ENCODE measurements at places on chromosomes 5 and 9.

DNA sequence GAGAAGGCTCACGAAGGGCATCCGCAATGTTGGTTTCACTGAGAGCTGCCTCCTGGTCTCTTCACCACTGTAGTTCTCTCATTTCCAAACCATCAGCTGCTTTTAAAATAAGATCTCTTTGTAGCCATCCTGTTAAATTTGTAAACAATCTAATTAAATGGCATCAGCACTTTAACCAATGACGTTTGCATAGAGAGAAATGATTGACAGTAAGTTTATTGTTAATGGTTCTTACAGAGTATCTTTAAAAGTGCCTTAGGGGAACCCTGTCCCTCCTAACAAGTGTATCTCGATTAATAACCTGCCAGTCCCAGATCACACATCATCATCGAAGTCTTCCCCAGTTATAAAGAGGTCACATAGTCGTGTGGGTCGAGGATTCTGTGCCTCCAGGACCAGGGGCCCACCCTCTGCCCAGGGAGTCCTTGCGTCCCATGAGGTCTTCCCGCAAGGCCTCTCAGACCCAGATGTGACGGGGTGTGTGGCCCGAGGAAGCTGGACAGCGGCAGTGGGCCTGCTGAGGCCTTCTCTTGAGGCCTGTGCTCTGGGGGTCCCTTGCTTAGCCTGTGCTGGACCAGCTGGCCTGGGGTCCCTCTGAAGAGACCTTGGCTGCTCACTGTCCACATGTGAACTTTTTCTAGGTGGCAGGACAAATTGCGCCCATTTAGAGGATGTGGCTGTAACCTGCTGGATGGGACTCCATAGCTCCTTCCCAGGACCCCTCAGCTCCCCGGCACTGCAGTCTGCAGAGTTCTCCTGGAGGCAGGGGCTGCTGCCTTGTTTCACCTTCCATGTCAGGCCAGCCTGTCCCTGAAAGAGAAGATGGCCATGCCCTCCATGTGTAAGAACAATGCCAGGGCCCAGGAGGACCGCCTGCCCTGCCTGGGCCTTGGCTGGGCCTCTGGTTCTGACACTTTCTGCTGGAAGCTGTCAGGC is 16.6 kb downstream of the SQSTM1 start:
- DNase-seq, result no peak

- DNase-seq, result no peak
Measured at GRCh38 chr5:133913413-133914155, 54.8 kb downstream of the C5orf15 start.

- no peak for DNase-seq
Measured at GRCh38 chr5:7473668-7474215, 77.8 kb downstream of the ADCY2 start.

GRCh38 chr5:179805070-179805528 is 1.6 kb downstream of the MGAT4B start:
- DNase-seq, result no peak

- no peak for DNase-seq
Measured at GRCh38 chr9:109468927-109469326, 29.2 kb downstream of the PTPN3 start.

GRCh38 chr5:16539169-16539666 is 73.6 kb upstream of the ZNF622 start:
- DNase-seq, result peak; percentile 92

DNA sequence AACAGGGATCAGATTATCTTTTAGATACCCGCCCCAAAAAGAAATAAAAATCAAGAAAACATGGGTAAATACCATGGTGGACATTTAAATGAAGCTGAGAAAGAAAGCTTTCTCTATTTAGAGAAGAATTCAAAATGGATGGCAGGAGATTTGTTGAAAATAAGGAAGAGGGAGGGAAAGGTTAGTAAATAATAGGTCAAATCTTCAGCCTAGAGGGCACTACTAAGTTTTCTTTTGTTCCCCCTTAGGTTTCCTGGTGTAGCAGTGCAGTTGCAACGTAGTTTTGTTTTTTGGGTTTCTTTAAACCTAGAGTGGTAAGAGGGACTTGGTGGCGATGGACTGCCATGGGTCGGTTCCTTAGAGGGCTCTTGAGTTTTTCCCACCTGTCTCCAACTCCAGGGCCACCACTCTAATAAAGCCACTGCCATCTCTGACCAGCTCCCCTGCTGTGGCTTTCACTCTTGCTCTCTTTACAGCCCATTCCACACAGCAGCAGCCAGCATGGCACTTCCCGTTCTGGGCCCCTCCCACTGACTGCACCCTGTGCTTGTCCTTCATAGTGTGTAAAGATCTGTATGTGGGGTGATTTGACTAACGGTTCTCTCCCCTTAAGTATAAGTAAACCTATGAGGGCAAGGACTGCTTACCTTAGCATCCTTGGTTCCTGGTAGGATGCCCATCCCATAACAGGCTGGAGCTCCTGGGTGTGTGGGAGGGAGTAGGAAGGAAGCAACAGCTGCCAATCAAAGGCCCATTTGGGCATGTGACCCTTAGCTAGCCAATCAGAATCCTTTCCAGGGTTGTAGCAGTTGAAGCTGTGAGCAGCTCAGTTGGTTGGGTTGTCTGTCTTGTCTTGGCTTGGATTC is 118.3 kb downstream of the SLC1A3 start:
- DNase-seq, result peak; percentile 26

- peak; percentile 70 for DNase-seq
Measured at GRCh38 chr9:124218438-124218982, 39.2 kb upstream of the NEK6 start.

- DNase-seq, result peak; percentile 80
Measured at GRCh38 chr9:137506702-137507171, 43.5 kb downstream of the PNPLA7 start.

DNA sequence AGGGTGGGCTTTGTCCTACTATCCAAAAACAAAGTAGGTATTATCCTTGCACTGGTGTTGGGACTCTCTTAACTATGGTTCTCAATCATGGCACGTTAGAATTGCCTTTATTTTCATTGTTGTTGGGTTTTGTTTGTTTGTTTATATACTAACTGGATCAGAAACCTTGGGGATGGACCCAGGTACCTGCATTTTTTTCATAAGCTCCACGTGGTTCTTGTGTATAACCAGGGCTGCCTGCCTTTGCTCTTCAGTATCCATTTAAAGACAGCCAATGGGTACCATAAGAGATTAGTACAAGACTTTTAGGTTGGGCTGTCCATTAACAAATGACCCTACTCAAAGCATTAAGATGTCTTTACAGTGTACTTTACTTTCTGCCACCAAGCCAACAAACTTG is 2.5 kb upstream of the SSBP2 start:
- no peak for DNase-seq

DNA sequence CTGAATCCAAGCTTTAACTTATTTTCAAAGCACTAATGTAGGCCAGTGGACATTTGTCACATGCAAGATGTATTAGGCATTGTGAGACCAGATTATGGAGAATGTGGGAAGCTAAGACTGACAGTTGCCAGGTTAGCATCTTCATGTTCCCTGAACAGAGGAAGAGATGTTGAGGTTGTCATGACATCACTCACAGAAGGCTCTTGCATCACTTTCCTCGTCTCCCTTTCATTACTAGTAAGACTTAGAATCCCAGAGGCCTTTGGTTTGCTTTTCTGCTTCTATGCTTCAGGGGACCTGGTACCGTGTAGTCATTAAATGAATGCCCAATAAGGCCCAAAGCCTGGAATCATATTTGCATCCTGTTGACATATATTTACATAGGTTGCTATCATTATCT is 76.4 kb upstream of the RPS23 start:
- no peak for DNase-seq

DNA sequence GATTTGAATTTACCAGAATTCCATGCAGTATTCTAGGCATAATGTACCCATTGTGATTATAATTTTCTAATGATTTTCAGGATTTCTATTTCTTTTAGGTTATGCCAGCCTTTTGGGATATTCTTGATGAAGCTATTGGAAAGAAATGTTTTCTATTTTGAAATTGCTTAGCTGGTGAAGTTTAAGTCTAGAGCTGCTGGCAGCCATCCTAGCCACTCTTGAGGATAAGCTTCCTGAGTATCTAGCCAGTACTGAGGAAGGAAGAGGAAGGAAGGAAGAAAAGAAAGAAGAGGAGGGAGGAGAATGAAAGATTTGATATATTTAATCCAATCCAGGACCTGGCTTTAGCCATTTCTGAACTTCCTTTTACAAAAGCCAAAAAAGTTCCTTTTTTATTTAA is 142.1 kb upstream of the DAB2 start:
- DNase-seq, result no peak

GRCh38 chr5:79512471-79513307 is 1.2 kb downstream of the HOMER1 start:
- DNase-seq, result peak; percentile 44

GRCh38 chr5:90161414-90161813 is 248.1 kb downstream of the CETN3 start:
- peak; percentile 3 for DNase-seq

GRCh38 chr9:3137347-3137695 is 293.4 kb upstream of the PUM3 start:
- no peak for DNase-seq

- DNase-seq, result peak; percentile 43
Measured at GRCh38 chr5:57386958-57387357, 95.7 kb downstream of the ACTBL2 start.

DNA sequence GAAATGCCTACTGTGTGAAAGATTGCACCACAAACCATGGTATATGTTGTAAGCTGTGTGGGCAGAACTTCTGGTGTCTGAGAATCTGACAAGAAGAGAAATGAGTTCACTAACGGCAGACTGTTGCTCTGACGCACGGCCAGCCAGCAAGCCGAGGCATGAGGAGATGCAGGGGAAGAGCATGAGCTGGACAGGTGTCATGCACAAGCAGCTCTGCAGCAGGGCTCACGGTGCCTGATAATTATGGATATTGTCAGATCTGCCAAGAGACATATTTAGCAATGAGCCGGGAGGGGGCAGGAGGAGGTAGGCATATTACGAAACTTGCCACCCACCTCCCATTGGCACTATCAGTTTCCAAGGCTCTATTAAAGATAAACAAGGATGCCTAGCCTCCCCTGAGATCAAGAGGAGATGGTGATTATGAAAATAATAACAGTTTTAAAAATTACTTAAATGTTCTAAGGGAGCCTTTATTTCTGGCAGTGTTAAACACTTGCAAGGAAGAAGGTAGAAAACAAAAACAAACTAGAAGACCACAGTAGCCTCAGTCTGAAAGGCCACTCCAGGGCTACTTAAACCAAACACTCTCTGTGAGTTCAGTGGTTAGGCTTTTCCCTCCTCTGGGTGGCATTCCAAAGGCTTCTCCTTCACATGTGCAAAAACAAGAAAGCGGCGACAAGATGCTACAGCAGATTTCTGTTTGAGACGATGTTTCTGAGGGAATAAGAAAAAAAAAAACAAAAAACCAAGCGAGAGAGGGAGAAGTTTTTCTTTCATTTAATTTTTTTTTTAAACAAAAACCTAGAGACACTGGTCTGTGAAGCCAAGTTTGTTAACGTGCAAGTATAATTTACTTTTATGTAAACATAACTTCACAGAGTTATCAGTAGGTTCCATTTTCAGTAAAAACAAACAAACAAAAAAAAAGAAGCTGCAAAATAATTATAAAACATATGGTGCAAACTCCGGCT is 339.5 kb downstream of the BNC2 start:
- DNase-seq, result no peak

GRCh38 chr5:67612961-67613360 is 416.4 kb upstream of the CD180 start:
- DNase-seq, result no peak

GRCh38 chr9:82554381-82554780 is 508.6 kb downstream of the RASEF start:
- DNase-seq, result no peak

DNA sequence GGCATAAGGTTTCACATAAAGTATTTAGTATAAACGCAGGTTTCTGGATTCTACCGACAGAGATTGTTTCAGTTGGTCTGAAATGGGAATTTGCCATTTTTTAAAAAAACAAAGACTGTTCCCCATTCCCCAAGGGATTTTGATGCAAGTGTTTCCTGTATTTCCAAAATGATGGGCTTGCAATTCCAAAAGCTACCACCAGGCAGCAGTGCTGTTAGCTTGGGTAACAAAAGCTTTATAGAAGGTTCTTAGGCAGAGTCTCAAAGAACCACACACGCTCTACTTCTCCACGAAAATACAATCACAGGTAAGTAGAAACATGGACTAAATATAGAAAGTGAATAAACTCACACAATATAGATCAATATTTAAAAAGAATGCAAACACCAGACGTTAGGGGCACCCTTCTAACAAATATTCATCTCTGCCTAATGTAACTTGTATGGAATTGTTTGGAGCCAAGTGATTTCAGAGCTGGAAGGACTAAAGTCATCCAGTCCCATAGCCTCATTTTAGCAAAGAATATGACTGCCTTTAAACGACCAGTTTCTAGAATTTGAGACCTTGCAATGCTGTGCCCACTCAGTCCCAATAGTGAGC is 154.3 kb downstream of the SPOCK1 start:
- DNase-seq, result peak; percentile 71

- DNase-seq, result no peak
Measured at GRCh38 chr9:133701321-133701980, 36.7 kb downstream of the SARDH start.

DNA sequence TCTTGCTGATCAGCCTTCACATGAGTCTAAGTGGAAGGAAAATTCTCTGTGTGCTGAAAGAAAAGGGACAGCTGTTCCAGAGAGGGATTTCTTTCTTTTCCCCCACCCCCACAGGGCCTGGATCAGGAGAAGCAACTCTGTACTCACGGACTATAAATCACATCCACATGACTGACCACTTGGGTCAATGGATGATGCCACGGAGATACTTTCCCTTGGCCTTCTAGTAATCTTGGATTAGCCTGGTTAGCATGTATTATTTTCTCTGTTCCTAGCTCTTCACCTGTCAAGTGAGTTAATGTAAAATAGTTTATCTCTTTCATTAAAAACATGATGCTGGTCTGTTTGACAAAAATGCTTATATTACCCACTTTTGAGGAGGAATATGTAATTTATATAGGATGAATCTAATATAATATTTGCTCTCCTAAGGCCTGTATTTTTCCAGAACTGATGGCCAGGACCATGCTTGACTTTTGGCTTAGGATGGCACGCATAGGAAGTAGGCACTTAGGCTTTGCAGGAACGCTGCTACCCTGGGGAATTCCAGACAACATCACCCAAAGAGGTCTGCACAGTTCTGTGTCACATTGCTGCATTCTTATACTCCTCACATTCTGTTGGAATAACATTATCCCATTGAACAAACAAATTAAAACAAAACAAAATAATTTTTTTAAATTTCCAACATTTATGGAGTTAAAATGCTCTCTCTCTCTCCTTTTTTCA is 892.1 kb downstream of the TLE1 start:
- no peak for DNase-seq

- peak; percentile 96 for DNase-seq
Measured at GRCh38 chr9:91071184-91071990, 269.8 kb downstream of the SYK start.
